ENCODE measurements at places on chromosomes 7 and 10.

DNA sequence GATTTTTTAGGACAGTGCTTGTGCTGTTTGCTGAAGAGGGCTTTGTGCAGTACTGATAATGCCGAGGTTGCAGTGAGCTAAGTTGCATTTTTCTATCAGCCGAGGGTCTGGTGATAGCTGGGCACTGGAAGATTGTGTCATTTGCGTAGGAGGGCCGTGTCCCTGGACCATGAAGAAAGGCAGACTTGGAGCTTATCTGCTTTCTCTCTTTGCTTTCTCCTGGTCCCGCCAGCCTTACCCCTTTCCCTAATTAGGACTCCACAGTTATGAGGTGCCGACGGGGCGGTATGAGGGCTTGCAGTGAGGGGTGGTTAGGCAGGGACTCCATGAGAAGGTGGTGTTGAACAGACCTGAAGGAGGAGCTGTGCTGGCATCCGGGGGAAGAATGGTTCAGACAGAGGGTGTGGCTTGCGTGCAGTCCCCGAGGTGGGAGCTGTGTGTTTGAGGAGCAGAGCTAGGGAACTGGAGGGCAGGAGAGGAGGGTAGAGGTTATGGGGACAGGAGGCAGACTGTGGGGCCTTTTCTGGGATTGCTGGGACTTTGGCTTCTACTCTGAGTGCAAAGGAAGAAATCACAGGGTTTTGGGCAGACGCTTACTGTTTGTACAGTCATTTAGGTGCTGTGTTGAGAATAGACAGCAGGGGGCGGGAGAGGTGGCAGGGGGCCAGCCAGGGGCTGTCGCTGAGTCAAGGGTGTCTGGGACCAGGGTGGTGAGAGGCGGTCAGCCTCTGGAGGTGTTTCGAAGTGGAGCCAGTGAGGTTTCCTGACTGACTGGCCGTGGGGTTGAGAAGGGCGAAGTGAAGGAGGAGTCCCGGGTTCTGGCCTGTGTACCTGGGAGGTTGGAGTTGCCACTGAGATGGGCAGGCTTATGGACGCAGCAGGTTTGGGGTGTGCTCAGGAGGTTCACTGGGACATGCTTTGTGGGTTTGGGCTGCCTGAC, 43.4 kb downstream of the PRF1 start:
- no peak for DNase-seq

DNA sequence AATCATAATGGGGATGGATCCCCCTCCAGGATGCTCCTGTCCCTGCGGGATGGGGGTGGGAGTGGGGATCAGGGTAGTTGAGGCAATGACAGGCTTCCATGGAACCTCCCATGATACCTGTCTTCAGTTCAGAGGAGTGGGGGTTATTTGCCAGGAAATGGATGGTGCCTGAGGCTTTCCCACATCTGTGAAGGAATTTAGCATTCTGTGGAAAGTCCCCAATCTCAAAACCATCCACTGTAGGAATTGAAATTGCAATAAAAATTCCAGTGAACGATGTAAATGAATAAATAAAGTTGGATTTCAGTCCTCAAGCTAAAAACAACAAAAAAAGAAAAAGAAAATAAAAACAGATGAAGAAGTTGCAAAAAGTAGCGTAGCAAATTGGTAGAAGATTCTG, 81.9 kb downstream of the CHRM2 start:
- no peak for DNase-seq

DNA sequence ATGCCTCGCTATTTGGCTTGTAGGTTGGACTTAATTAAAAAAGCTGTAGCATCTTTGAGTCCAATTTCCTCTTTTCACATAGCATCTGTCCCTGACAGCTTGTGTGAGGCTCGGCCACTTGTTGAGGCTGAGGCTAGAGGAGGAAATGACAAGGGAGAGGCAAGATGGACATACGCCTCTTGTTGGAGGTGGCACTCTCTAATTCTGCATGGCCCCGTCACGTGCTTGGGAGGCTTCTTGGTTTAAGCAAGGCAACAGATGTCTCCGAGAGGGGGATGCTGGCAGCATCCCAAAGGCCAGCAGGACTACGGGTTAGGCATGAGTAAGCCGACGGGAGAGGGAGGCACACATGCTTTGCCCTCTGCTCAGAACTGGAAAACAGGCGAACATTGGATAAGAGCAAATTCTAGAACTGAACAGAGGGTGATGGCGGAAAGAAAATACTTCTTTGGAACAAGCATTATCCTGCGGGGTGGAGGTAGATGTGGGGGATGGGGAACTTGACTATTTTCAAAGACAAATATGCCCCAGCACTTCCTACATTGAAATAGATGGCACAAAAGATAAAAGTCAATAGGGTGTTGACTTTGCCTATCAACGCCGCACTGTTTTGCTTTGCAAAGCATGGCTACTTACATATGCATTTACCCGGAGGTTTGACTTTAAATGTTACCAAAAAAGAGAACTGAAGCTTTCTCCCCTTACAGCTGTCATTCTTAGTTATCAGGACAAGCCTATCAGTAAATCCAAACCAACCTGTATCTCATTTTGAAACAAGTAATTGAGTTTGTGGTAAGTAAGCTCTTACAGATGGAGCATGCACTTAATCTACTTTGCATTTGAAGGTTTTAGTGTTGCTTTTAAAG, 94.8 kb downstream of the CHN2 start:
- DNase-seq, result no peak

DNA sequence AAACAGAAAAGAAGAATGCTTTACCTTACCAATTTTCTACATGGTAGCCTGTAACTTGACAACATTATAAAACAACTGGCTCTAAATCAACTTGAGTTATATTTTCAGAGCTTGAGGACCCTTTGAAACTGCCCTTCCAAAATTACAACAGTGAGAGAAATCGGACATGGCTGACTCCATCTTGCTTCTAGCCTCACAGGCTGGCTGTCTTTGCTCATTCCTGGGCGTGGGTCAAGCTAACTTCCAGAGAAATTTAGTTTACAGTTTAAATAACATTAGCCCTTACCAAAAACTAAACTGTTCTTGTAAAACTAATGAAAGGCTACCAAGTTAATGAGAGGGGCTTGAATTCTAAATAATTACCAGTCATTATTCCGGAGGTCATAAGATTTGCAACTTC, 183.4 kb downstream of the AKR1D1 start:
- no peak for DNase-seq

GRCh38 chr7:4809091-4809591, 33.7 kb downstream of the AP5Z1 start:
- no peak for DNase-seq

DNA sequence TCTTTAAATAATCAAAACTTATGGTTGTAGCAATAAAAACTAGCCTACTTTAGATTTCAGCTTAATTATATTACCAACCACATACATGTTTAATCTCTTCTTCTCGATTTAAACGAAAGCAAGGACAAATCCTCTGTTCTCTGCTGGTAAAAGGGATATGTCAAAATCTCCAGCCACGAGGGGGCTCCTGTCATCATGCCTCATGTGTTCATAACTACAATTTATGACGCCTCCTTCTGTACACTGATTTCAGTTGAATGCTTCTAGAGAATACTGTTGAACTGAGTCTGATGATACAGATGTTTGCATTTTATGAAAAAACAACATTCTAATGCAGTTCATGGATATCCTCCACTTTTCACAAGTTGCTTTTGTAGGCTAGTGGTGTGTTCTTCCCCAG, 220.0 kb upstream of the DPP6 start:
- DNase-seq, result no peak

DNA sequence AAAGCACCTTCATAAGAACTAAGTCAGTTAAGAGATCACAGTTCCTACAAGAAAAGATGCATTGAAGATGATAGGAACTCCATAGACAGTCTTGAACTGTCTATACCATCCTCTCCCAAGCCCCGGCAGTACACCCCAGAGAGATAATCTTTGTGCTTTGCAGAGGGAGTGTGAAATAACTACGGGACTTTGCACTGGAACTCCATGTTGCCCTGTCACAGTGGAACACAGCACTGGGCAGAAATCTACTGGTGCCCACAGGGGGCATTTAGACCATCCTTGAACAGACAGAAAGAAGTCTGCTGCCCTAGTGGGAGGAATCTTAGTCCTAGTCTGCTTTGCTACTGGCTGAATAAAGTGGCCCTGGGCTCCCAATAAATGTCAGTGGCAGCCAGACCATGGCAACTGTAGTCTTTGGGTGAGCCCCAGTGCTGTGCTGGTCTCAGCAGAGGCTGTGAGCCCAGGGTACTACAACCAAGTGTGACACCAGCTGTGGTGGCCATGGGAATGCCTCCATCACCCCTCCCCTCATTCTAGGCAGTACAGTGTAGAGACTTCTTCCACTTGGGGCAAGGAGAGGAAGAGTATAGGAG, 107.7 kb upstream of the TMEM168 start:
- no peak for DNase-seq

- no peak for DNase-seq
These were observed 1.7 kb downstream of the EGFR start for GRCh38 chr7:55020466-55020871.

DNA sequence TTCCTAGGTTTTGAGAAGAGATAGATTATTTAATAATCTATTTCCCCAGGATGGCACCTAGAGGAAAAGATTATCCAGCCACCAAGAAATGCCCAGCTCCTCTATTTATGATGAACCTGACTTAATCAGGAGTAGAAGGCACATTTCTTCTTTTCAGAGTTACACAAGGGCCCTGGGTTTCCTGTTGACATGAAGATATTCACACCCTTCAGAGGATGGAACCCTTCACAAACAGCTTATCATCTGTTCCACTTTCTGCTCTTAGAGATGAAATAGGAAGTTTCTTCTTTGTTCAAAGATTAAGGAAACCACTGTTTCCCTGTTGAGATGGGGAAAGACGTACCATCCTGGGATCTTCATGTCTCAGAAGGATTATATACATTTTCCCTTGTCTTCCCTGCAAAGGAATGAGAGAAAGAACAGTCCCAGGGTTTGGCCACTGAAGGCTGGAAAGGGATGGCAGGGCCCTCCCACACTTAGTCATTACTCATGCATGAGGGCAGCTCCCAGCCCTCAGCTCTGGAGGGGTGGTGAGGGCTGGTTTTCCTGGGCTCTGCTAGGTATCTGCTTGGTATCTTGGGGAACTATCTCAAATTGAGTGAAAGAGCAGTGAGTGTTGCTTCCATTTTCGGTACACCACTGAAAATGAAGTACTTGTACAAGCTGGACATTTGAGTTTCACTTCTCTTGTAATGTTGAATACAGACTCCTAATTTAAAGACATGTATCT, 64.0 kb downstream of the MTPAP start:
- DNase-seq, result no peak

Measured in hematopoietic multipotent progenitor cell treated with erythropoietin and hydrocortisone succinate and interleukin-3 and kit ligand, for 15 days (in vitro differentiated cells).